CD4-positive, alpha-beta memory T cell (primary cell): ENCODE measurements at places on chromosomes 1 and 21.

DNA sequence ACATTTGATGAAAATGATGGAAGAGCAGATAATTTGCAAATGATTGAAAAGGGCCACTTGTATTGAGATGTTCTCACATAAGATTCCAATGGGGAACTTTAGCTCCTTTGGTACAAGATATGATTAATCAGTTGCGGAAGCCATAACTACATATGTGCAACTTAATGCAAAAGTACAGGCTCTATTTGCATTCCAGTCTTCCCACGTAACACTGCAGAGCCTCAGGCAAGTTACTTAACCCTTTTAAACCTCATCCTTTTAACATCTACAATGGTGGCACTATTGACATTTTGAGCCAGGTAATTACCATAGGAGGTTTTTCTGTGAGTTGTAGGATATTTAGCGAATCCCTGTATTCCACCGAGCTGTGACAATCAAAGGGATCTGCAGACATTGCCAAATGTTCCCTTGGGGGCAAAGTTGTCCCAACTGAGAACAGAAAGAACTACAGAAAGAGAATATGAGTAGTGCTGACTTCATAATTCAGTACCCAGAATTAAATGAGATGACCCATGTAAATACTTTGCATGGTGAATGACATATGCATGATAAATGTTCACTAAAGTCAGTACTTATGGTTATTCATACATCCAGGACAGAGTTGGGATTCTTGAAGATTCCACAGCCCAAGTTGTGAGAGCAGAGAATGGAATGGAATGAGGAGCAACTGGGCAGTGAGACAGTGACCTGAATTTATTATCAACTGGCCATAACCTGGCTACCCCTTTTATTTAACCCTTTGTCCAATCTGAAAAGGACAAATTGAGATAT lies 62.6 kb downstream of the SPAG17 start:
- no peak for DNase-seq

DNA sequence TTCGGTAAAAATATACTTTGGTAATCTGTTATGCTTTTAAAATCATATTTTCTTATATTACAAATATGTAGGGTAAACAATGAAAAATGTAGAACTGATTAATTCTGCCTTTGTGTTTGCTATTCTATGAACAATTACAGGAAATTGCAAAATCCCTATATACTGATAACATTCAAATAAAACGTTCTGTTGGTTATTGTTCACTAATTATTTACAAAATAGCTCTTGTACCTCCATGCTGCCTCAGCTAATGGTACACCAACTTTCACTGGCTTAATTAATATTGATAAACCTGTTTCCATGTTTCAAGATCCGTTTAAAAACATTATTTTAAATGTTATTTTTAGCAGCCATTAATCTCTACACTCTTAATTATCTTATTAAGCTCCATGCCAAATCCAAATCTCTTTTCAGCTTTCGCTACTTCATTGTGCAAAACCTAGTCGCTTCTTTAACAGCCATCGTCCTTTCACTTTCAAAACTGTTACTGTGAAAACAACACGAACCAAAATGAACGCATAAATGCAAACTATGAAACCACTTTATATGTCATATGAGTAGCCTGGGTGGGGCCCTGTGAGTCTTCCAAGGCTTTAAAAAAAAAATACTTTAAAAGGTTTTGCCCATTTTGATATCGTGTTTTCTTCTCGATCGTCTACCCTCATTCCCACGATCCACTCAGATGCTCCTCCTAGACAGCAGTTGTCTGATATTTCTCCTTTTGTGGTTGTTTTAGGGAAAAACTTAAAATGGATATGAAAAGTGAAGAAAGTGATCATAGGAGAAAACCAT lies 807.1 kb downstream of the USP25 start:
- no peak for DNase-seq

GRCh38 chr1:231971397-231972110 lies 345.0 kb downstream of the DISC1 start:
- DNase-seq, result no peak

DNA sequence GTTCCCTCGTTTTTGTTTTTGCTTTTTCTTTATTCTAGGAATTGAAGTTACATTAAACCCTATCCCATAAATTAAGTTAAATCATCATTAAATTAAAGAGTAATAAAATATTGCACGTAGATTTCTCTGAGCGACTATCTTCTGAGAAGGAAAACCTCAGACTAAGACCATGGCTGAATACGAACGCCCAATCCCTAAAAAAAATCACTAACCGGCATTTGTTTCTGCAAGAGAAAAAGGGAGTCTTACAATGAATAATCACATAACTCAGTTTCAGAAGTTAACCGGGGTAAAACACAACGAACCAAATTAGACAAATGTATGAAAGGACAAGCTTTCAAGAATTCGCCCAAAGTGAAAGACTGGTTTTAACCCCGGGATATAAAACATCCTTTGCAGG lies 1.3 kb downstream of the PIK3R3 start:
- no peak for DNase-seq

DNA sequence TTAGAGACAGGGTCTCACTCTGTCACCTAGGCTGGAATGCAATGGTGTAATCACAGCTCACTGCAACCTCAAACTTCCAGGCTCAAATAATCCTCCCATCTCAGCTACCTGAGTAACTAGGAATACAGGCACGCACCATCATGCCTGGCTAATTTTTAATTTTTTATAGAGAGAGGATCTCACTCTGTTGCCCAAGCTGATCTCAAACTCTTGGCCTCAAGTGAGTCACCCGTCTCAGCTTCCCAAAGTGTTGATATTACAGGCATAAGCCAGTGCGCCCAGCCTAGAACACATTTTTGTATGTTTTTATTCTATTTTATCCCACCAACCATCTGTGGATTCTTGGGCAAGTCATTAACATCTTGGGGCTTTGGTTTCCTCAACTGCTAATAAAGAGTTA lies 100.5 kb downstream of the AK5 start:
- DNase-seq, result no peak
